ENCODE measurements at places on chromosomes 2 and 18. TPM values are rescaled to one million over a fixed set of nuclear protein-coding genes. Genes with fewer than 3 reads are reported as not detected.

DNA sequence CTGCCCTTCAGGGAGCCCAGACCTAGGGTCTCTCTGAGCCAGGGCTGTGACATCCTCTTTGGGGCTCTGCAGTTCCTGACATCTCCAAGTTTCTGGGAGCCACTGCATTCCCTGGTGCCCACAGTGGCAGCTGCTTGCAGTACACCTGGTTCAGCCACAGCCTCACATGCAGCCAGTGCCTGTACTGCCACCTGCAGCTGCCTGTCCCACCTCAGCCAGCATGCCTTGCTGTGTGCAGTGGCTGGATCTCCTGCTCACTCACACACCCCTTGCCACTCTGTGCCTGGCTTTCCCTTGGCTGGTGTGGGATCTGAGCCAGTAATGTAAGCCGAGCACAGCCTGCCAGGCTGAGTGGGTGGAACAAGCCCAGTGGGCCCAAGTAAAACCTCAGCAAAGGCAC lies 1288.7 kb downstream of the CNTNAP5 start:
- DNase-seq: no peak

DNA sequence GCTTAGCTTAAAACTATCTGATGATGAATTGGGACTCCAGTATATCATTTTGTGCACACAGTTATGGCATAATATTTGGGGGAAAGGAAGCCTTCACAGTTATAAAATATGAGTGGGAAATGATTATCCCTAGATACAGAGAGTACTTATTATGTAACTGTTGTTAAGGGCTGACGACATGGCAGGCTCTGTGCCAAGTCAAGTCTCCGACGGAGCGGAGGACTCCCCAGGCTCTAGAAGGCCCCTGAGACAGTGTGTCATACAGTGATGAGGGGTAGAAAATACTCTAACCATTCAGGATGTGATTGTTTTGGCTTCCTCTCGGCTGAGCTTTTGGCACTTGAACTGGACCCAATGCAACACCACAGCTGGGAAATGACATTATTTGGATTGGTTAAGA lies 211.8 kb downstream of the SLC8A1 start:
- peak; percentile 76 for DNase-seq

GRCh38 chr2:121947674-121948073 lies 192.2 kb downstream of the TSN start:
- no peak for DNase-seq

The ERICH2 gene
- total RNA-seq: 0.64 TPM

DNA sequence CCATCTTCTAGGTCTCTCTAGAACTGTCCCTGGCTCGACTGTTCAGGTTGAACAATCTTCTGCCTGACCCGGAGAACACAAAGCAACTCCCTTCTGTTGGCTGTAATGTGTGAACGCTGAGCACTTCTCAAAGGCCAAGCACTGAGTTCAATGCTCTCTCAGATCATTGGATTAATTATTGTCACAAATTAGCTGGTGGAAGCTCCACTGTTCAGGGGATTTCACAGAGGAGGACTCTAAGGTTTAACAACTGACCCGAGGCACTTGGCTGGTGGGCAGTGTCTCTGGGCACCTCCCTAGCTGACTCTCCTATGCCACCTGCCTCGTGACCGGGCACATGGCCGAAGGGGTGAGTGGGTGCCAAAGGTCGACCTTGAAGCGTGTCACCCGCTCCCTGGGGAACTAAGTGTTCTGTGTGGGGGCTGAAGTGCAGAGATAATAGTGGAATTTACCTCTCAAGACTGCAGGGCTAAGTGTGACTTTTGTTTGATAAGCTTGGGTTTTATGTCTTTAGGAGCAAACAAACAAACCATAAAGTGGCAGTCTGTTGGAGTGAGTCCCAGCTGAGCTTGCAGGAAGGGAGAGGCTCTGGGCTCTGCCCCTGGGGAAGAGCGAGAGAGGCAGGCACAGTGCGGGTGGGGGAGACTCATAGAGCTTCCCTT lies 64.8 kb downstream of the BCL2L11 start:
- no peak for DNase-seq

- DNase-seq: peak; percentile 91
These were observed 757 bp upstream of the MTCL1 start for GRCh38 chr18:8704361-8705237.

The CACNB4 gene
- 0.25 TPM for total RNA-seq

GRCh38 chr2:2546046-2546445 lies 215.0 kb upstream of the MYT1L start:
- no peak for DNase-seq

DNA sequence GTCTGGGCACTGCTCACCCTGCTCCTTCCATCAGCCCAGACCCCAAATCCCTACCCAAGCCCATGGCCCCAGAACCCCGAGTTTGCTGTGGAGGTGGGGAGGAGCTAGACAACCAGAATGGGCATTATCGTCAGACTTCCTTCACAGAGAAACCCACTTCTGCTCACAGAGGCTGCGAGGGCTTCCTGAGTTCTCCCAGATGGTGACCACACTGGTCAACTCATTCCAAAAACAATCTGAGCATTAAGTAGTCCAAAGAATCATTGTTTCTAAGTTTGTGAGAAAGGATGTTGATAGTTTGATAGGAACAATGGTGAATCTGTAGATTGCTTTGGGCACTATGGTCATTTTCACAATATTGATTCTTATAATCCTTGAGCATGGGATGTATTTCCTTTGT lies 60.2 kb downstream of the LRRC30 start:
- DNase-seq: no peak

DNA sequence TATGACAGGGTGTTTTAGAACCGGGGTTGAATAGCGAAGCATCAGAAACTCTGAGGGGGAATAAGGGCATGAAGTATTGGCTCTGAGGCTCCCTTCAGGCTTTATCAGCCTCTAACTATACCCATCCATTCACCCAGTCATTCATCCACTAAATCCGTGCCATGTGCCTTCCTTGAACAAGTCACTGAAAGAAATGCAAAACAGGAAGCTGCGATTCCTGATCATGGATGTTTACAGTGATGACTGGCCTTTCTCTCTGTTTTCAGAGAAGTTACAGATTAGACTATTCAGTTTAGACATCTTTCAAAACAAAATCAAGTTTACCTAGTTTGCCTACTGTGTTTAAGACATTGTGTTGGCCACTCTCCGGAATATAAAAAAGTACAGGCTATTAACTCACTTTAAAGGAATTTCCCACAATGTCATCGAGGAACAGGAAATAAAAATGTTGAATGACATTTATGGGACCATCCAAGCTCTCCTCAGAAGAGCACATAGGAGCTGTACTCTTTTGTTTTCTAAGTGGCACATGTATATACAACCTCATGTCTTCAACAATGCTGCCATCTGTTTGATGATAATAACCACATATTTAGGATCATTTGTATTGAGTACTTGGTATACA lies 43.8 kb upstream of the SLC14A1 start:
- DNase-seq: no peak

DNA sequence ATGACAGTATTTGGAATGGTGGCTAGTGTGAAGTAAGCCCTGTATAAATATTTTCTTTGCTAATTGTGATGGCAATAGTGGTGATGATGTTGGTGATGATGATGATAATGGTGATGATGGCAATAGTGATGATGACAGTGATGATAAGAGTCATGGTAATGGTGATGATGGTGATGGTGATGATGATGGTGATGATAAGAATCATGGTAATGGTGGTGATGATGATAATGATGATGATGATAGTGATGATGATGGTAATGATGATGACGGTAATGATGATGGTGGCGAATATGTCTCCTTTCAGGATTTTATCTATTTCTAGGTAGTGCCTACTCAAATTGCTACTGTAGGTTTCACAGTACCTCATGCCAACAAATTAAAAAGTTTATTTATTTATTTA lies 205.4 kb downstream of the GALR1 start:
- DNase-seq: no peak

DNA sequence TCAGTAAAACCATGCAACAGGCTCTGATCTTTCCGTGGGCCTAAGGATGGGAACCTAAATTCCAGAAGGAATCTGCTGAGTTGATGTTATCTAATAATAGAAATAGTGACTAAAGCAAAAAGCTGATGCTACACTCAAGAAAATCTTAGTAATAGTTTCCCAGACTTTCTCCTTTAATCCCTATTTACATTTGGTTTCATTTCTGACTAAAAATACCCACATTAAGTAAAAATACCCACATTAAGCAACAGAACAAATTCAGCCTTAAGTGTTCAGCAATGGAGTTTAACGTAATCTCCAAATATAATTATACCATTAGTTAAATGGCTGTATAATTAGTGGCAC lies 50.3 kb downstream of the CCBE1 start:
- no peak for DNase-seq

DNA sequence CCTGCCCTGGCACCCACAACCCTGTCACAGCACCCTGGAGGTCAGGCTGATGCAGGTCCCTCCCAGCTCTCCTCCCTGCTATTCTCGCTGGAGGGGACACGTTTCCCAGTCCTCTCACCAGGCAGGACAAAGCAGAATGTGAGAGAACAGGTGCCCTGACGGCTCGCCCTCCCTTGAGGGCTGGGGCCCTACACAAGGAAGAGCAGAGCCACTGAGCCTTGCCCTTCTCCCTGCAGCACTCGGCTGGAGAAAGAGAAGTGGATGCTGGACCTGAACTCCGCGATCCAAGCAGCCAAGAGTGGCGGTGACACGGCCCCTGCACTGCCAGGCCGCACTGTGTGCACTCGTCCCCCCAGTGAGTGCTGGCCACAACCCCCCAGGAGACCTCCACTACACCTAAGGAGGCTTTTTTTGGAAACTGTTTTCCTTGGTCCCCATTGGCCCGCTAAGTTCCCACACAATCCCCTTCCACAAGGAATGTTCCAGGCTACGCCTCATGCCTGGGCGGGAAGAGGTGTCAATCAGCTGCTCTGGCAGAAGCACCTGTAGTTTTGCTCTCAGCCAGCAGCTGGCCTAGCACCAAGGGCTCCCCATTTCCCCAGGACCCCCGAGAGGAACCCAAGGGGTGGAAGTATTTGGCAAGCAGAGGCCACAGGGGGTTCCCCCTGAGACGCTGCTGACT lies 17.4 kb downstream of the STK25 start:
- no peak for DNase-seq

The CHRND gene
- total RNA-seq: 115 TPM

GRCh38 chr18:11994336-11994702 lies 13.0 kb downstream of the IMPA2 start:
- DNase-seq: peak; percentile 69

The CNNM3 gene
- total RNA-seq: 11.5 TPM

The ERBB4 gene
- total RNA-seq: 2.0 TPM

The UGT1A5 gene
- not detected for total RNA-seq

The MATN3 gene
- total RNA-seq: not detected

- no peak for DNase-seq
These were observed 6.2 kb downstream of the PDCL3 start for GRCh38 chr2:100568989-100569388.

DNA sequence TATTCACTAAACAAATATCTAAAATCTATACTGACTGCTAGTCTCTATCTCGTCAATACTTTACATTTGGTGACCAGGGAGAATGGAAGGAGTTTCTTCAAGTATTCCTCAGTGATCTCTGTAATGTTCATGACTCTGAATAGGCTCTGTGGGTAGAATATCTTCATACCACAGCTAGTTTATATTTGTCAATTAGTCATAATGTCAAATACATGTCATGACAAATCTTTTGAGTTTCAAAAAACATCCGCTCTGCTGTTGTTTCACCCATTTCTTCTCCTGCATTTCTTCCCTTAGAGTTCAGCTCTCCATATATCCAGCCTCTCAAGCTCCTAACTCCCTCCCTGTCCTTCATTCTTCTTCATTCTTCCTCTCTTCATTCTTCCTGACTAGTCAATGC lies 206.5 kb upstream of the FANCL start:
- no peak for DNase-seq

The PASK gene
- total RNA-seq: 1.4 TPM

DNA sequence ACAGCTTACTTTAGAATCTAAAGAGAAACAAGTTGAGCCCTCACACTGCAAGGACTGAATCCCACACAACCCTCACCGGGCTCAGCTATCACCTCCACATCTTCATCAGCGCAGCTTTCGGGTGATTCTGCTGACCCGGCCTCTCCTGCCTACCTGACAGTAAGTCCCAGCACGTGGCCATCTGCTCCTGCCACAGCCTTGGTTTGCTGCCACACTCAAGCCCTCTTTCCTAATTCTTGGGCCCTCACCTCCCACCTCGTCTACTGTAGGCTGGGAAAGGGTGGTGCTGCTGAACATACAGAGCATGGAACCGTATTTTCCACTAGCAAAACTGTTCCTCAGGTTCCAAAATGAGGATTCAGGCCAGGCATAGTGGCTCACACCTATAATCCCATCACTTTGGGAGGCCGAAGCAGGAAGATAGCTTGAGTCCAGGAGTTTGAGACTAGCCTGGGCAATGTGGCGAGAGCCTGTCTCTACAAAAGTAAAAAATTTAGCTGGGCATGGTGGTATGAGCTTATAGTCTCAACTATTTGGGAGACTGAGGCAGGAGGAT lies 55.3 kb upstream of the HAAO start:
- no peak for DNase-seq

GRCh38 chr2:155256803-155257202 lies 558.3 kb downstream of the KCNJ3 start:
- no peak for DNase-seq
